ENCODE measurements at places on chromosomes 12 and 14.

- no peak for DNase-seq
Measured at GRCh38 chr12:110050927-110051326, 2.6 kb upstream of the C12orf76 start.

GRCh38 chr12:89825591-89826449 lies 117.2 kb upstream of the ATP2B1 start:
- no peak for DNase-seq

GRCh38 chr14:92922883-92923743 lies at the start of gene CHGA:
TSS of gene CHGA (plus strand) at chr14:92923150. CDS start at chr14:92923360, 210 bp downstream.
- peak; percentile 61 for DNase-seq

GRCh38 chr14:105576525-105577088 lies 50.2 kb downstream of the TMEM121 start:
- no peak for DNase-seq

- no peak for DNase-seq
Measured at GRCh38 chr14:103542605-103543088, 13.7 kb downstream of the TRMT61A start.

DNA sequence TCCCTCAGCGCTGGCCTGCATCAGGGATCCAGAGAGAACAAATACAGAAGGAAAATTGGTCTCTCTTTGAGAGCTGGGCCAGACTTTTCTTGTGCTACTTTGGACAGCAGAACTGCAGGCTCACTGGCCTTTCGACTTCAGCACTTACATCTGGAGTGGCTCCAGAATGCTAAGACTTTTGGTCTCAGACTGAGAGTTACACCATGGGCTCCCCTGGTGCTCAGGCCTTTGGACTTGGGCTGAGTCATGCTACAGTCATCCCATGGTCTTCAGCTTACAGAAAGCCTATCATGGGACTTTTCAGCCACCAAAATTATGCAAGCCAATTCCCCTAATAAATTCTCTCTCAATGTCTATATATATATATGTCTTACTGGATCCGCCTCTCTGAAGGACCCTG lies 9.0 kb upstream of the CD163 start:
- no peak for DNase-seq

- peak; percentile 70 for DNase-seq
Measured at GRCh38 chr14:103126873-103127304, 3.6 kb downstream of the TNFAIP2 start.

DNA sequence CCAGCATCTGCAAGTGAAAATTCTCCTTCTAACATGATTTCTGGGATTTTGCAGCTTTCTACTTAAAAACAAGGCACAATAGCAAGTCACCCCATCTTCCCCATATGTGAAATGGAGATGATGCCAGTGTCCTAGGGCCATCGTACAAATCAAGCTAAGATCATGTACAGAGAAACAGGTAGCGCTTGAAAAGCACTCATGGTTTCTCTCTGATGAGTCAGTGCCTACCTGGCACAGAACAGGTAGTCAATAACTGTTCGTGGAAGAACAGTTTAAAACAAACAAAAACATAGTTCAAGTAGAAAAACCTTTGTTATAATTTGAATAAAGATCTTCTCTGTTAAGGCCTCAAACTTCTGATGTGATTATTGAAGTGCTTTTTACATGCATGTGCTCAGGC lies 46.9 kb downstream of the RAD52 start:
- no peak for DNase-seq

DNA sequence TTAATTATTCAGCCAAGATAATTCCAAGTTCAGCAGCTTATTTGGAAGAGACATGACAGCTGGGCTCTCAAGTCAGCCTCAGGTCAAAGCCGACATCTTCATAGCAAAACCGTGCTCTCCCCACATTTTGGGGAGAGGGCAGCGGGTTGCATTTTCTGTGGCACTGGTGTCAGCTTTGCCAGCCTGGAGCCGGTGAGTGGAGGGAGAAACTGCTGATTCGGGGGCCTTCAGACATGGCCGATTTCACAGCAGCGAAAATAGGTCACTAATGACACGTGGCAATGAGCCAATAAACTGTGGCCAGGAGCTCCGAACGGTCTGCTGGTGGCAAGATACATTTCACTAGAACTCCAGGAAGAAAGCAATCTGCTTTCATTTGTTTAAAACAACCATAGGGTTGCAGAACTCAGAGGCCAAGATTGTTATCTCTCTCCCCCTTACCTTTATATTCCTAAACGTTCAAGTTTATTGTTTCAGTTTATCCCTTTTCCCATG lies 173.2 kb downstream of the CAND1 start:
- DNase-seq = peak; percentile 30

DNA sequence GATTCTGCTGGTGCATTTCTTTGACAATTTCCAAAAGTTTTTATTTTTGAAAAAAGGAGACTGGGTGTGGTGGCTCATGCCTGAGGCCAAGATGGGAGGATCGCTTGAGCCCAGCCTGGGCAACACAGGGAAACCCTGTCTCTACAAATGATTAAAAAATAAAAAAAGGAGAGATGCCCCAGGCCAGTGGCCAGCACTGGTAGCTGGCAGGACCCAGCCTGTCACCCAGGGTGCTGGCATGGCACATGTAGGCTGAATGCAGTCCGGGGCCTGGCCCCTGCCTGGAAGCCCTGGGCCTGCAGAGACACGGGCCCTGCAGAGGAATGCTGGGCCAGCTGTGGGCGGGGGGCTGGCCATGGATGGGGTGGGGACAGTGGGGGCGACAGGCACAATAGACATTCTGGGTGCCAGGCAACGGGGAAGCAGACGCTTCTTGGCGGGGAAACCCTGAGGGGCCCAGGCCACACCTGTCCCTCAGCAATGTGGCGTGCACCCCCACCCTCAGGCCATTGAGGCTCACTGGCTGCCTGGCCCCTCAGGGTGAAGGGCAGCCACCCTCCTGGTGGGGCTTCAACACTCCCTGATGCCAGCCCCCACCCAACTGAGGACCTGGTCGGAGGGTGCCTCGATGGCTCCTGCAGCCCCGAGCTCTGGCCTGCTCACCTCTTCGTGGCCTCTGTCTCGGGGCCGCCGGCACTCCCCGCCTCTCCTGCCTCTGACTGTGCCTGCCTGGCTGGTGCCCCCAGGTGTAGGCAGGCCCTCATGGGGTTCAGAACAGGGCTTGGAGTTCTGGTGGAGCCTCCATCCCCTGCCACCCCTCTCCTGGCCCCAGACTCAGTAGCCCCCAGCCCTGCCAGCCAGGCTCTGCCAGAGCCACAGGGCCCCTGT lies 12.1 kb downstream of the TRMT61A start:
- DNase-seq = no peak

- DNase-seq = no peak
Measured at GRCh38 chr12:96571101-96571862, 81.9 kb downstream of the CFAP54 start.

- DNase-seq = no peak
Measured at GRCh38 chr12:82461393-82461792, 103.1 kb downstream of the METTL25 start.

GRCh38 chr14:75428230-75429104 lies 645 bp downstream of the JDP2 start:
- DNase-seq = no peak

DNA sequence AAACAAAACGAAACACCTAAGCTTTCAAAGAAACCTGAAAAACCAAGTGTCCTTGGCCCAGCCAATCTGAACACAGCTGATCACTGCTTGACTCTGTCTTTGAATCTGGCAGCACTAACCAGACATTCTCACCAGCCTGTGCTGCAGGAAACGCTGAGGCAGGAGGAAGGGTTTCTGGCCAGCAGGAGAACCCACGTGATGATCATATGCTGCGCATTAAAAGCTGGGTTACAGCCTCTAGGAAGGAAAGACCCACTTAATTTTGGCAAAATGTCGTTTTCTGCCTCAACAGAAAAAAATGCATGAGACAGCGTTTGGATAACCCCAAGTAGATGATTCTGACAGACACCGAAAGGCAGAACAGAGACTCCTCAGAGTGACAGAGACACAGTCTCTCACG lies 9.8 kb downstream of the APPL2 start:
- no peak for DNase-seq

DNA sequence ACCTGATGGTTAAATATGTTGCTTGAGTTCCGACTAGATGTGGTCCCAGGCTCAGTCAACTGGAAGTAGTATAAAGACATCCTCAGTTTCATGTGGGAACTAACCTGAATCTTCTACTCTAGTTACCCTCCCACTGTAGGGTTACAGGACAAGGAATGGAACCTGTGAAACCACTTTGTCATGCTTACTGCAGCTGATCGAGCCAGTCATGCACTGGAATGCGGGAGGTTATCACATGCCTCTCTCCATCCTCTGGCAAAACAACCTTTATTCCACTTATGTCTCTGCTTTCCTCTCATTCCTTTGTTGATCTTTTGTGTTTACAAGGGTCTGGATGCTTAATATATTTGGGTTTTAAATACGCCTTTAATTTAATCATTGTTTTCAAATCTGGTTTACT lies 111.9 kb upstream of the DDHD1 start:
- no peak for DNase-seq

GRCh38 chr12:103912069-103912468 lies 18.1 kb upstream of the HSP90B1 start:
- no peak for DNase-seq

DNA sequence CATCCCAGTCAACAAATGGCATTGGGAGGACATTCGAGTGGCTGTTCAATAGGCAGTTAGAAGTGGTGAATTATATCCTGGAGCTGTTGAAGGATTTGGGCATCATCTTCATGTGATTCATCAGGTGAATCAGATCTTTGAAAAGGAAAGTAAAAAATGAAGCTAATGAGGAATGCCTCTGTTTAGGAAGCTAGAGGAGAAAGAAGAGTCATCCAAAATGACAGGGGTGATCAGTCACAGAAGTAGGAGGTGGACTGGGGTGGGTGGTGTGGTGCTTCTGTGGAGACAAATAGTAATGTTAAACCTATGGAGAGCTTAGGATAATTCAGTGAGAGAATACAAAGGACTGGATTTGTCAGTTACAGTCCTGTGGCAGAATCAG lies 32.7 kb downstream of the DIP2B start:
- peak; percentile 13 for DNase-seq

- DNase-seq = no peak
Measured at GRCh38 chr14:68043752-68044151, 224.2 kb downstream of the RAD51B start.

DNA sequence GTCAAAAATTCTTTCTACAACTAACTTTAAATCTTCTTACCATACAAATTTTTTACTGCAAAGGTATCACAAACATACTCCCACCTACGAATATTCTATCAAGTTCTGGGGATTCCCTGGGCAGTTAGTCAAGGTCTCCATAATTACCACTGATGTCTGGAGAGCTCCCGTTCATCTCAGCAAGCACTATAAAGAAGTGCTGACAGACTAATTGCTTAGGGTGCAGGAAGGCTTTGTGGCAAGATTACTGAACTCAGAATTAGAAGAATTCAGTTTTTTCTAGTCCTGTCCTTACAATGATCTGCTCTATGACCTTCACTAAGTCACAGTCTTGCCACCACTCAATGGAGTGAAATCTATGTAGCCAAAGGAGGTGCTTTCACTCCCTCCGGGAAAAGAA lies 61.5 kb downstream of the DUSP16 start:
- no peak for DNase-seq

- DNase-seq = no peak
Measured at GRCh38 chr14:98956181-98956580, 315.8 kb downstream of the BCL11B start.

DNA sequence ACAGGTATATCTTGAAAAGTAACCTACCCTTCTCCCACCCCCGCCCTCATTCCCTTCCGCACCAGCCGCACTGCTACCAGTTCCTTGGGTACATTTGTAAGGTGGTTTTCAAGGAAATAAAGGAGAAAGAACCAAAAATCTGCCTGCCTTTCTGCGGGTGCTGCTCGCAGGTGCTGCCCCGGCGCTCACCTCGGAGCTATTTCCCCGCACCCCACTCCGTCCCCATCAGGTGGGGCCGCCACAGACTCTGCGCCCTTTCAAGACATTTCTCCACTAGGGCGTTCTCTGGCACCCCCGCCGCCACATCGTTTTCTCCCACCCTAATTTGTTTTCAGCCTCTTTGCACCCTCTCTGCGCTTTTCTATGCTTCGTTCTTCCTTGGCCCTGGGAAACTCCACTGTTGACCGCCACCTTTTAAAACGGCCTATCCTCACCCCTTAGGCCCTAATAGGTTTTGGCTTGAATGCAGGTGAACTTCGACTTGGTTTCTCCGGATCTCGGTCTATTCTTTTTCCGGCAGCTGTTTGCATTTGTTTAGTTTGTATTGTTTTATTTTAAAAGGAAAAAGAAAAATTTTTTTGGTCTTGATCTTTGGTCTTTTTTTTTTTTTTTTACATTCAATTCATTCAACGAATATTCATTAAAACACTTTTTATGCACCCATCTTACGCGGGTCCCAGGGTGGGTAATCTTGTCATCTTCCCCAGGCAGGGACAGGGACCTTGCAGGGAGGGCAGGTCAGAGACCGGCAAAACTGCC lies 3.0 kb downstream of the VSX2 start:
- DNase-seq = no peak

DNA sequence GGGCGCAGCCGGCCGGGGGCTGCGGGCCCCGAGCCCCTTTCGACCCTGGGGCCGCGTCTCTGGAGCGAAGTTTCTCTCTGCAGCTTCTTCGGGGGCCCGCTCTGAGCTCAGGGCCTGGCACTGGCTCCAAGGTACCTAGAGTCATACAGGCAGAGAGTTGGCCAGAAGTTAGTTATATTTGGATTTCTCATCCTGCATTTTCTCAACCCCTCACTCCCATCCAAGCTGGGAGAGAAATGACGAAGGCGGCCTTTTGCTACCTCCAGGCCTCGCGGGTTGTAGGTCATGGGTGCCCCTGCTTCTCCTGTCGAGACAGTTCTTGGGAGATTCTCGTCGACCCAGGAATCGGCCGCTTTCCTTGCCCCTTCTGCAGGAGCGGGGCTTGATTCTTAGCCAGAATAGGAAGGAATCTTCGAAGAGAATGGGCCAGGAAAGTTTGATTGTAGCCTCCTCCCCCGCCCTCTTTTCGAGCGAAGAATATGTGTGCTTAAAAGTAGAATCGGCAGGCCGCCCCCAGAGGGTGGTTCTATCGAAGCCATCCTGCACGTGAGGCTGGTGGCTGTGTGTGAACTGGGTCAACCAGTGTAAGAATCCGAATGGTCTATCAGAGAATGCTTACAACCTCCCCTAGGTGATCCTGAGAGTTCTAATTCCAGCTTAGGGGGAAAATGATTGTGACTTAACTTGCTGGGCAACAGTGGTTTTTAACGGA lies 785 bp downstream of the MLEC start:
- no peak for DNase-seq

- no peak for DNase-seq
Measured at GRCh38 chr14:95294834-95295599, 24.7 kb downstream of the CLMN start.

DNA sequence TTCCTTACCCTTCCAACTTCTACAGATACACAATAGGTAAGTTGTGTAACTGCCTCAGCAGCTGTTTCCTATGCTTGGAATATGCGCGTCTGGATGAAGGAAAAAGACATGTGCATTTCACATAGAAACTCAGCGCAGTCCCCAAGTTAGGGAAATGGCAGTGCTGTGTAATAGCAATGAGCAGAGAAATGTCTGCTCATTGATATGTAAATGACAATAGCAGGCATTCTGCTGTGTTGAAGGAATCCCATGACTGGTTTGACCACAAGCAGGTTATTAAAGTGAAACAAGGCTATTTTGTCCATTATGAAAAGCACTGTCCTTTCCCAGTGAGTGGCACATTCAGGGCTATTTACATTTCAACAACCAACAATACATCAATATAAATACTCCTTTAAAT lies 106.6 kb downstream of the BTG1 start:
- DNase-seq = peak; percentile 39

Data from NCI-H526 treated with DMSO at 0.1 percent for 48 hours (cell line).